ENCODE measurements at places on chromosomes 7 and 10.

DNA sequence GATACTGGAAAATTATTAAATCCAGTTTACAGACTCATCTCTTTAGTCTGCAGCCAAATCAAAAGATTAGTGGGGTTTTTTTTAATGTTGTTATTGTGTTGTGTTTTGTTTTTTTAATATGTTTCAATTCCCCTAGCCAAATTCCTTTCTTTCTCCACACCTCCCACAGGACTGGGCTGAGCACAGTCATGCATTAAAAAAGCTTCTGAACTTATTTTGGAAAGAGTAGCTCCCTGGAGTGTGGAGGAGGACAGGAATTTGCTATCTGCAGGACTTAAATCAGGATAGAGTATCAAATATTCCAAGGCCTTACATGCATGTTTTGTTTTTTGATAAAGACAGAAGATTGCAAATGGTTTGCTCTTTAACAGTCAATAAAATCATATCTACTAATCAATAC, 90.7 kb downstream of the GNAI1 start:
- DNase-seq = no peak

GRCh38 chr10:71398976-71399375, 2.3 kb downstream of the CDH23 start:
- no peak for DNase-seq

- DNase-seq = no peak
These were observed 90.6 kb upstream of the NMT2 start for GRCh38 chr10:15259136-15259535.

GRCh38 chr7:116552602-116553001, 27.8 kb downstream of the CAV1 start:
- no peak for DNase-seq

GRCh38 chr10:73593812-73594211, 2.7 kb upstream of the USP54 start:
- DNase-seq = no peak

DNA sequence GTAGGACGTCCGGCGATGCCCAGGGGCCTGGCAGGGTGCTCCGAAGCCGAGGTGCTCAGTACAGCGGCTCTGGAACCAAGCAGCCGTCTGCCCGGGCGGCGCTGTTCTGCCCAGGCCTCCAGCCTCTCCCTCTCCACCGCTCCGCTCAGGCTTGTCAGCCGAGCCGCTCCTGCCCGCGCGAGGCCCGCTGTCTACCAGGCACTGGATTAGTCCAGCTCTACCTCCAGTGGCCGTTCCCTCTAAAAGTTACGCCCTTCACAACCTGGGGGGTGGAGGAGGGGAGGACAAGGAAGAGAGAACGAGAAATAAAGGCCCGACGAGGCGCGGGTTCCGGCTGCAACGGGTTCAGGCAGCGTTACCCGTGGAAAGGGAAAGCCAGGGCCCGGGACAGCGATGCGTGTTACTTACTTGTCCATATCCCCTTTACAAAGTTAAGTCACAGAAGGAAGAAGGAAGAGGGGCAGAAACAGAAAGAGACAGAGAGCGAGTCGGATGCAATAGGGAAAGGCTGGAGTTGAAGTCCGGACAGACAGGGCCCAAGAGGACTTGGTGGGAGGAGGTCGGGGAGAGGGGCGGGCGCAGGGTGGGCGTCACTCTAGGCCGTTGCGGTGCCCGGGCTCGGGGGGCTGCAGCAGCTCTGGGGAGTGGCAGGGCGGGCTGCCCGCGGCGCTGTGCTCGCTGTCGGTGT, 2.8 kb downstream of the SP8 start:
- DNase-seq = no peak

- DNase-seq = no peak
These were observed 132.3 kb downstream of the HGF start for GRCh38 chr7:81637534-81637933.

- DNase-seq = no peak
These were observed 386.5 kb upstream of the ANKRD30A start for GRCh38 chr10:36738738-36739431.

DNA sequence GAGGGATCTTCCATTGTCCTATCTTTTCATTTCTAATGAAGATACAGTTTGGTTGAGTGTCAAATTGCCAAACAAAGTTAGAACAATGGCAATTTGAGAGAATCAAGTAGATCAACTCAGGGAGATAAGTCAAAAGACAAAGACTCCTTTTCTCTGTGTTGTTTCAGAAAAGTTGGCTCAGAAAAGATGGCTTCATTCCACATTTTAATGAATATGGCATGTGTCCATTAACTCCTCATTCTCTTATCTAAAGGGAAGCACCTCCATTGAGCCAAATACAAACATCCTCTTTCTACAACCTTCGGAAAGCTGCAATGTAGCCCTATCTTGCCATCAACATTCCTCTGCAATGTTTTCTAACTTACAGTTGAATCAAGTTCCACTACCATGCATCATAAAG, 939.0 kb upstream of the C7orf33 start:
- no peak for DNase-seq

DNA sequence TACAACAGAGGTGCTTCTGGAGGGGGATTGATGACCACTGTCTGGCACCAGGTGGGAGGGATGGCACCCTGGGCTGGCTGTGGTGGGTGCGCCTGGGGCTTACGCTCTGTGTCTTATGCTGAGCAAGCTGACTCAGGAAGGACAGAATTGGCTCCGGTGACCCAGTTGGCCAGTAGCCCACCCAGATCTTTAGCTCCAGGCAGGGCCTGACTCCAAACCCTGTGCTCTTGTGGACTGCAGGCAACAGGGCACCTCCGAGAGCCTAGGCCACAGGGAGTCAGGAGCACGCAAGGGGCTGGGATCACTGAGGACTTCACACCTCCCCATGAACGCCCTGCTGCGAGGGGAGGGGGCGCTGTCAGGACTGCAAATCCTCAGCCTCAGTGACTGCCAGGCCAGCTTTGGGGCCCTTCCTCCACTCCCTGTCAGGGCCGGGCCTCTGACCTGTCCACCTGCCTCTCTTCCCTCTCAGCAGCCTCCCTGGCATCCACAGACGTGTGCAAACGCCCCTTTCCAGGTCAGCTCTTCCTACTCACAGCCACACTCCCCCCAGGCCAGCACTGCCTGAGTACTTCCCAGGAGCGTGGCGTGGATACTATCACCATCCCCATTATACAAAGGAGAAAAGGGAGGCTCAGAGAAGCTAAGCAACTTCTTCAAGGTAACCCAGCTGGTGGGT, 118.7 kb downstream of the SLIT1 start:
- no peak for DNase-seq

DNA sequence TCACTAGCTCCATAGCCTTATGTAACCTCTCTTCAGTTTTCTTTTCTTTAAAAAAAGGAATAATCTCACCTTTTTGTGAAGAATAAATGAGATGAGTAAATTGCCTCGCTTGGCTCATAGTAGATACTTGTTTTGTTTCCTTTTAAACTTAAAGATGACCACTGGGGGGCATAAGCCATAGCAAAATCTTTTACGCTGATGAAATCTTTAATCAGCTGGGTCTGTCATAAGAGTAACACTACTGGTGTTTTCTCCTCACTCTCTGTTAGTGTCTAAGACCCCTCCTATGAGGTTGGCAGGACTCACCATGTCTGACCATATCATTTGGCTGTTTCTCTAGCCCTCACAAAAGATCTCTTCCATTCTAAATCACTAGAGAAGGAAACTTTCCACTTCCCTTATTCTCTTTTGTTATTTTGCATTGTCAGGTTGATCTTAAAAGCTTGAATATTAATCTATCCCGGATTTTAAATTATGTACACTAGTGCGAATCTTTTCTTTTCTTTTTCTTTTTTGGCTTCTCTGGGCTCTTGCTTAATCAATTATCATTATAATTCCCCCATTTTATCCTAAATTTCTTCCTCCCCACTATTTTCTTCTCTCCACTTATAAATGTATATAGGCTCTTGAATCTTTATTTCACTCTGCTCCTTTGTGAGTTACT, 12.5 kb downstream of the STAG3 start:
- DNase-seq = no peak

GRCh38 chr7:7681936-7682329, 36.5 kb downstream of the RPA3 start:
- DNase-seq = no peak

GRCh38 chr10:12961416-12962205, 39.9 kb downstream of the CCDC3 start:
- DNase-seq = no peak

- no peak for DNase-seq
These were observed 374.6 kb downstream of the DNAJB6 start for GRCh38 chr7:157711353-157711888.

- DNase-seq = no peak
These were observed 85.0 kb downstream of the LRRN3 start for GRCh38 chr7:111175908-111176441.

DNA sequence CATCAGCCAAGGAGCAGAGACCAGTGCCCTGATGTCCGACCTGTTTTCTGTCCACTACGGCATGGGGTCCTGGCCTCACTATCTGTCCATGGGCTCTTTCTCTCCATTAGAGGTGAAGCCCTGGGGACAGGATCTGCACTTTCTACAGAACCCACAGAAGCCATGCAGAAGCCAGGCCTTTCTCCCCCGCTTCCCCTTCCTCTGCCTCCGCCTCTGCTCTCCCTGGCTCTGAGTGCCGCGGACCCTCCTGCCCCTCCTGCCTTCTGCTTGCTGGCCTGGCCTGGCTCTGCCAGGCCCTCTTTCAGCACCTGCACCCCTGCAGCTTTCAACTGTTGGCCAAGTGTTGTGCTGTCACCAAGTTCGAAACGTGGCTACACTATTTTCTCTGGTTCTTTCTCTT, 439.8 kb upstream of the ZMIZ1 start:
- DNase-seq = no peak

GRCh38 chr10:93826355-93826754, 67.4 kb upstream of the SLC35G1 start:
- DNase-seq = no peak

DNA sequence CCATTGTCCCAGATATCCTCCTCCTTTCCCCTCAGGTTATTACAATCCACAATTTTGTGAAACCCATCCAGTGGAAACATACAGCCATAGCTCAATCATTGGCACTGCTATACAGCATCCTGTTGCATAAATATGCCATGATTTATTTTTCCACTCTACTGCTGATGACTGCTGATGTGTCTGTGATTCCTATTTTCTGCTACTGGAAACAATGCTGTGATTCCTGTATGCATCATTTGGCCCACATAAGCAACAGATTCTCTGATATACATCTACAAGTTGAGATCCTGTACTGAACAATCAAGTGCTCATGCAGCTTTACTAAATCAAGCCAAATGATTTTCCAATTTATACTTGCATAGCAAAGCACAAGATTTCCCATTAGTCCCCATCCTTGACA, 39.6 kb downstream of the CUL2 start:
- no peak for DNase-seq

GRCh38 chr7:35261476-35262285, 7.8 kb upstream of the TBX20 start:
- DNase-seq = no peak

DNA sequence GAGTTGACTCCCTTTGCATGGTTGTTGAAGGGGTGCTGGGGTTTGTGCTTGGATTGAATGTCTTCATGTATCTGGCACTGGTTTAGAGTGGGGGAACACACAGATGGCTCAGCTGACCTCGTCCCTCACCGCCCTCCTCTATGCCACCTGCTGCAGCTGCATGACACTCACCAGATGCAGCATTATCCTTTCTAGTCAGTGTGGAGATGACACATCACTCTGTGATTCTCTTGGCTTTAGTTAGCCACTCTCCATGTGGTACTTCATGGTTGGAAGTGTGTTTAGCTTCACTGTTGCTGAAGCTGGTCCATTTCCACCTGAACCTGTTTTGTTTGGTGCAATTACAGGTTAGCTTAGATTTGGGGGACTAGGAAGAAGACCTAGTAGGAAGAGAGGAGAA, 56.3 kb upstream of the BMPER start:
- DNase-seq = no peak

DNA sequence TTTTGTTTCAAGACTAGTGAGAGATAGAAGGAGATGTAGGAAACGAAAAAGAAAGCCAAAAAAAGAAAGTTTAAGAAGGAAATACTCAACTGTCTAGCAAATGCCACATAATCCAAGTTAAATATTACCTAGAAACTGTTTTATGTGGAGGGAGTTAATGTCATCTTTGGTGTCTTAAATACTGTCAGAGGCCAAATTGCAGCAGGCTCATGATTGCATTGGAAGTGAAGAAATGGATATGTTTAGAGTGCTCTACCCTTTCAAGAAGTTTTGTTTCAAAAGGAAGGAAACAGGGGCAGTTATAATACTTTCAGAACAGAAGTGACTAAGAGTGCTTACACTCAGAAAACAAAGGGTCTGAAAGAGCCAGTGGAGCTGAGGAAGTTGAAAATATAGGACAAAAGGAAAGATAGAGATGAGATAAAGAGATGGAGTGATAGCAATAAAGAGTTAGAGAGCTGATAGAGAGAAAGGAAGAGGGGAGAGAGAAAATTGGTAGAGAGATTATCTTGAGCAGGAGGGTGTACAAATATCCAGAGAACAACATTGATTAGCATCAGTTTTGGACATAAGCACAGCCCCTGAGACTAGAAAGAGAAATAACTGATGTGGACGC, 28.0 kb upstream of the GNAI1 start:
- DNase-seq = no peak

DNA sequence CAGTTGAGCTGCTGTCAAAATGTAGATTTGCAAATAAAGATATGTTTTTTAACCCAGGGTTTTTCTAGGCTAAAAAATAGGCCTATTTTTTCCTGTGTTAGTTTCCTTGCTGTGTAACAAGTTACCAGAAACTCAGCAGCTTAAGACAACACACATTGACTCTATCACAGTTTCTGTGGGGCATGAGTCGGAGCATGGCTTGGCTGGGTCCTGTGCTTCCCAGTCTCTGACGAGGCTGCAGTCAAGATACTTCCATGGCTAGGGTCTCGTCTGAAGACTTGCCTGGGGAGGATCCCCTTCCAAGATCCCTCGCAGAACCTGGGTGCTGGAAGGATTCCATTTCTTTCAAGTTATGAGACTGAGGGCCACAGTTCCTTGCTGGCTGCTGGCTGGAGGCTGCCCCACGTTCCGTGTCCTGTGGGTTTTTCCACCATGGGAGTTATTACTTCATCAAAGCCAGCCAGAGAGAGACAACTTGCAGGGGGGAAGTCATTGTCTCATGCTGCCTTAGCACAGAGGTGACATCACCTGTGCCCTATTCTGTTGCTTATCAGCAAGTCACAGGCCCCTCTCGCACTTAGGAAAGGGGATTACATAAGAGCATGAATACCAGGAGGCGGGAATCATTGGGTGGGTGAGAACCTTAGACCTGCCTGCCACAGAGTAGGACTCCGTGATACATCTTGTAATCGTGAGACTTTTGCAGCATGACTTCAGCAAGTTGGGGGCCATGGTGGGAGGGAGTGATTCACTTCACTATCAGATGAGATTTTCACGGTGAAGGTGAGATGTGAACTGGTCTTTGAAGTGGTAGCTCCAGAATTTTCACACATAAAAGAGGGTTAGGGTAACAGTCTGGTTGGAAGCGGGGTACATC, 77.9 kb downstream of the CCNY start:
- DNase-seq = no peak
